Activated CD8-positive, alpha-beta T cell treated with anti-CD3 and anti-CD28 coated beads, Interleukin-2, amount 10 ng/mL, durations not matched to agents 7 days and 5 days (primary cell): ENCODE measurements at places on chromosomes 16 and 17. TPM values are rescaled to one million over a fixed set of nuclear protein-coding genes. Genes with fewer than 3 reads are reported as not detected.

Gene TPSB2
- not detected for total RNA-seq

Gene MYO15A
- total RNA-seq = 0.34 TPM

Gene FBXW10
- not detected for total RNA-seq

Gene AANAT
- total RNA-seq = not detected

Gene APOH
- total RNA-seq = not detected

DNA sequence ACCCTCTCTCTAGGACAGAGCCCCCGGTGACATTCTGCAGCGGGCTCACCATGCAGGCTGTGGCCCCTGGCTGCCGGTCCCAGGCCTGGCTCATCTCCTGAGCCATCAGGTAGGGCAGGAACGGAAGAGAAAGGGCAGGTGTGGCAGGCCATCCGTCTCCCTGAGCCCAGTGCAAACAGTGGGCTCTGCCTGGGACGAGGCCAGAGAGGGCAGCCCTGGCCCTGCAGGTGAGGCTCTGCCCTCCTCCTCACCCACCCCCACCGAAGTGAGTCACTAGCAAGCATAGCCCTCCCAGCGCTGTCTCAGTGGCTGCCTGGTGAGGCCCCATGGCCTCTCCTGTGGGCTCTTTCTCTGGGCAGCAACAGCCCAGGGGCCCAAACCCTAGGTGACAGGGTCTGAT is 14.5 kb downstream of the OTOP3 start:
- no peak for DNase-seq

DNA sequence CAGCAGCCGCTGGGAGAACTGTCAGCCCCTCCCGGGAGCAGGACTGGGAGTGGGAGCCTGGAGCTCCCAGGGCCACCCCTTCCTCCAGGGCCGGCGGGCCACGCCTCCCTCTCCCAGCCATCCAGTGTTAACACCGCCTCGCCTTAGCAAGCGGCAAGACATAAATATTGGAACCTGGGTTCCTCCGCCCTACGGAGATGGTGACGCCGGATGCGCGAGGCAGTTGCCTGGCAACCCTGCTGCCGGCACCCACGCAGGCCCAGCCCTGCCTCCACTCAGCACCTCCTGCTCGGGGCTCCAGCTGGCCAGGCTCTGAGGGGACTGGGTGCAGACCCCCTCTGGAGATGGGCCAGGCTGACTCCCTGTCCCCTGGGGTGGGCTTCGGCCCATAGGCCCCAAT is 27.4 kb upstream of the CACNA1H start:
- peak; percentile 34 for DNase-seq

GRCh38 chr17:76697702-76698465 is 12.9 kb downstream of the MXRA7 start:
- no peak for DNase-seq

- peak; percentile 52 for DNase-seq
These were observed 41.3 kb downstream of the GAS7 start for GRCh38 chr17:10156948-10157607.

DNA sequence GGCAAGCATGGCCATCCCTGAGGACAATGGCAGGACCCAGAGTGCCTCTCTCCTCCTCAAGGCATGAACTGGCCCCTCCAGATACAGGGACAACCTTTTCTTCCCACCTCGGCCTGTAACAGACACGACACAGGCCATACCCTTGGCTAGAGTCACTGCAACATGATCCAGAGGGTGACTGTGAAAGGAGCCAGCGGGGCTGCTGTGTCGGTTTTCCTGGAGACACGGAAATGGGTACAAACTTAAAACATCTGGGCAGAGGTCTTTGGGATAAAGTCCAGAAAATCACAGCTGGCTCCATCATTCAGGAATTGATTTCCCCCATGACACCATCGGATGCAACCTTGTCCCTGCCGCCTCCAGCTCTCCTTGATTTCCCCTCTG is 5.3 kb downstream of the CEP295NL start:
- no peak for DNase-seq
